ENCODE measurements at places on chromosomes 5 and 9.

DNA sequence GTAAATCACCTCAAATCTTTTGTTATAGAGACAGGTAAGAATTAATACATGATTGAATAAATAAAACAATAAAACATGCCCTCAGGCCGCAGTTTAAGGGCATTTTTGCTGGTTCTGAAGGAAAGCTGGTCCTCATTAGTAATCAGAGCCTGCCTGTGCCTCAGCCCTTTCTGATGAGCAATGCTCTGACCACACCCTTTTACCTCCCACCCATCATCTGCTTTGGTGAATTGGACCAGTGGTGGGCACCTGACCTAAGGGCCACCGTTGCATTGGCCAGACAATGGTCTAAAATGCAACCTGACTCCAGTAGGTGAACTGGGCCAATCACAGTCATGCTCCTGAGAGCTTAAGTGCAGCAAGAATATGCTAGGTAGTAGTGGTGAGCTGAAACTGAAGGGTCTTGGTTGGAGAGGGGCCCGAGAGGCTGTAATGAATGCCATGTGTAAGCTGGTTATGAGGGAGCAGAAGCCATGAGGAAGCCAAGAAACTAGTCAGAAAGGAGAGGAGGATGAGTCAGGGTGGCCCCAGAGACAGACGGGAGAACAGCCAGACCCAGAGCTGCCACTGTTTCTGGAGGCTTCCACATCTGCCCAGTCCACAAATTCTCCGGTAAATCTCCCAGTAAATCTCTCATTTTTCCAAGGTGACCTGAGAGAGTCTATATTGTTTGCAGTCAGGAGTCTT is 45.5 kb upstream of the ZSWIM6 start:
- no peak for DNase-seq

GRCh38 chr5:97006454-97007060 is 70.7 kb downstream of the LNPEP start:
- DNase-seq, result no peak

DNA sequence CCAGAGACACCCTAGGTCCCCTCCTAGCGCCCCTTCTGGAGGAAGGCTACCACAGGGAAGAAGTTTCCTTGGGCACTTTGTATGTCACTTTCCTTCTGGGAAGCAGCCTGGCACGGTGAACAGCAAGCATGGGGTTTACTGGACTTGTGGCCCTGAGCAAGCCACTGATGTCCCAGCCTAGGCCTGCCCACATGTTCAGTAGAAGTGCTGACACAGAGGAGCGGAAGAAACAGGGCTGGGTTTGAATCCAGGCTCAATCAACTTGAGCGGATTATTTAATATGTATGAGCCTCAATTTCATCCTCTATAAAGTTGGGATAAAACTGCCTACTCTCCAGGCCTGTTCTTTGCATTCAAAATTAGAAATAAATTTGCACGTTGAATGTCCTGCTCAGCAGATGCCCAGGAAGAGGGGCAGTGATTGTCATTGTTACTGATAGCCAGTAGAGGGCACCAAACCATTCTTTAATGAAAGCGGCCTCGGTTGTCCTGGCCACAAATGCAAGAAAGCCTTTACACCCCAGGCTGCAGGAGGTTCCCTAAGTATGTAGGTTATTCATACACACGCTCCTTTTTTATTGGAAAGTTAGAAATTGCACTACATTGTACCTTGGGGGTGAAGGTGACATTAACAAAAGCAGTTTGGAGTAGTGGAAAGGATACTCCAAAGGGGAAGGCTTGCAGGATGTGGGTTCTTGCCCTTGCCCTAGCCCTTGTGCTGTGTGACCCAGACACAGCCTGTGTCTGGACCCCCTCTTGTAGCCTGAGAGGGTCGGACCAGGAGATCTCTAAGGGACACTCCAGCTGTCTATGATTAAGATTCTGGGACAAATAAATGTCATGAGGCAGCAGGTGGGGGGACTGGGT is 13.4 kb upstream of the XPA start:
- peak; percentile 40 for DNase-seq

- DNase-seq, result no peak
These were observed 55.6 kb downstream of the MACROH2A1 start for GRCh38 chr5:135343413-135343812.
